ENCODE measurements at places on chromosomes 1 and 21.

GRCh38 chr1:53594391-53595180, 135.4 kb downstream of the DMRTB1 start:
- no peak for DNase-seq

DNA sequence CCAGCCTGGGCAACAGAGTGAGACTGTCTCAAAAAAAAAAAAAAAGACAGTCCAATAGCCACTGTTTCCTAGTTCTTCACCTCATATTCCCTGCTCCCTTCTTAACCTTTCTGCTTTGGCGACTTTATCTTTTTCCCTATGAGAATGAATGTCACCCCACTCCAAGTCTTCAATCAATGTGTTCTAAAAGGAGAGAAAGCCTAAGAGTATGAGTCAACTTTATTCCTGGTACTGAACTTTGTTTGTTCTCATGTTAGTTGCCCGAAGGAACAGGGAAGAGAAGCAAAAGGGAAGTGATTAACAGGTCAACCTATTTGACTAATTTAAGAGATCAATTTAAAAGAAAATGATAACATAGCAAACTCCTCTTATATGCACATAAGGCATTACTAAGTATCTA, 39.9 kb upstream of the SLC16A1 start:
- DNase-seq, result no peak

DNA sequence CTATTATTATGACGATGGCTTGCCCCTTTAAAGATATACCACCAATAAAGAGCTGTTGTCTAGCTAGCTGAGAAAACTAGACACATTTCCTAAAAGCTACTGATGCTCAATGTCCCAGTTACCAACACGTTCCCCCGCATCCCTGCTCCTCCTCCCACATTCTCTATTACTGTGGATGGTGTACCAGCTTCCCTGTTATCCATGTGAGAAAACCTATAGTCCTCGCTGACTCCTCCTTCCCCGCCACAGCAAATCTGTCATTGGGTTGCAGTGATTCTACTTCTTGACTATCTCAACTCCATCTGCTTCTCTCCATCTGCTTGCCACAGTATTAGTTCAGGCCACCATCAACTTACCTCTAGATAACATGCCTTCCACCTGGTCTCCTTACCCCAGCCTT, 337.5 kb downstream of the KCNH1 start:
- no peak for DNase-seq

DNA sequence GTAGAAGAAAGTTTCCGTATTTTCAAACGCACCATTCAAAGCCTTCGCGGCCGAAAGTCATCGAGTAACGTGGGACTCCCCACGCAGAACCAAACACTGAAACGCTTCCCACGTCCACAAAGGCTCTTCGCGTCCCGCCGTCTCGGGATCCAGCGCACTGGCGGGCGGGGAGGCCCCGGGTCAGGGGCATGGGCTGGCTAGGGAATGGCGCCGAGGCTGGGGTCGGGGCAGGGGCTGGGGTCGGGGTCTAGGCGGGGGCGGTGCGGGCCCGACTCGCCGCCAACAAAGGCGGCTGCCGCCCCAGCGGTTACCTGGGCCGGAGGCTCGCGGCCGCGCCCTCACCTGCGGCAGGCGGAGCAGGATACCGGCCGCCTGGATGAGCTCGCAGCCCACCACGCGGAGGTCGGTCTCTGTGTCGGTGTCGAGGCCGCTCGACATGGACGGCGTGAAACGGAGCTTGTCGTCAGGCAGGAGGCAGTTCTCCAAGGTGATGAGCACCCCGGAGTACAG, 403 bp downstream of the CCNL2 start:
- no peak for DNase-seq

GRCh38 chr1:203704120-203704519, 60.9 kb upstream of the LAX1 start:
- DNase-seq, result no peak

GRCh38 chr1:159291424-159291823, 10.7 kb upstream of the FCER1A start:
- DNase-seq, result no peak

DNA sequence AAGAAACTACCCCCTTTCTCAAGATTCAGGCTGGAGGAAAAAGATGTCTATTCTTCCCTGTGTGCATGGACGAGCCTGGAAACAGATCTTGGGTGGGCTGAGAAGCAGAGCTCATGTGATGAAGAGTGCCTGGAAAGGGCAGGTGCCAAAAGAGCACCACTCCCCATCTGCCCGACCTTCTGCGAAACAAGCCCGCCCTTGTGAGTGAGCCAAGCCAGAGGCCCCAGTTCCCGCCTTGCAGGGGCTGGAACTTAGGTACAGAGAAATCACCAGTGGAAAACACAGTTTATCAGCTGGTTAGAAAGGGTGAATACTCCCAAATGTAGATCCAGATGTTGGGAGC, 26.7 kb upstream of the A3GALT2 start:
- DNase-seq, result no peak

GRCh38 chr1:84291882-84292655, 9.4 kb upstream of the SAMD13 start:
- no peak for DNase-seq

GRCh38 chr1:101207891-101208290, 28.9 kb upstream of the S1PR1 start:
- DNase-seq, result no peak

GRCh38 chr1:157691285-157691920, 9.2 kb downstream of the FCRL3 start:
- peak; percentile 26 for DNase-seq

DNA sequence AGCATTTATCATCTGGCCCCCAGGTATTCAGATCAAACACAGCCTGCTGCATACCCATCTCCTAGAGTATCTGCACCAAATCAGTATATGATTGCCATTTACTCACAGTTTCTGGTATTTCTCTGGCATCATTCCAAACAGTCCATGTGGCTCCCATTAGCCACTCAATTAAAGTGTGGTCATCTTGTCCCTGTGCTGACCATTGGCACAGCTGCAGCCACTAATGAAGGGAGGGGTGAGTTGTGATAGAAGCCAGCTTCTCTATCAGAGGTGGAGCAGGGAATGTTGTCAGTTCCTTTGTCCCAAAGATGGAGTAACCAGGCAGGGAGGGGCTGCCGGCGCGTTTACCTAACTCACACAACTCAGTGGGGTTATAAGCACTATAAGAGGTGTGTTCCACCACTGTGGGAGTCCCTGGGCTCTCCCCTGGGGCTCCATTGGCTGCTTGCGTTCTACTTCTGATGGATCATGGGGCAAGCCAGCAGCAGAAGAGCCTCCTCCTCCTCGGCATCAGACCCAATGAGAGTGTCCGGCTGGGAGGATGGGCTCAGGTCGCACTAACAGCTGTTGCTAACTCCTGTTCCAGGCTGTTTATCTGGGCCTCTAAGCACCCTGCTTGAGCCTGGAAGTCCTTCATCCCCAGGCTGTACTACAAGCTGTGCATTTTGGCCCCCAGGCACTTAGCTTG, 108.6 kb downstream of the GDAP2 start:
- no peak for DNase-seq

DNA sequence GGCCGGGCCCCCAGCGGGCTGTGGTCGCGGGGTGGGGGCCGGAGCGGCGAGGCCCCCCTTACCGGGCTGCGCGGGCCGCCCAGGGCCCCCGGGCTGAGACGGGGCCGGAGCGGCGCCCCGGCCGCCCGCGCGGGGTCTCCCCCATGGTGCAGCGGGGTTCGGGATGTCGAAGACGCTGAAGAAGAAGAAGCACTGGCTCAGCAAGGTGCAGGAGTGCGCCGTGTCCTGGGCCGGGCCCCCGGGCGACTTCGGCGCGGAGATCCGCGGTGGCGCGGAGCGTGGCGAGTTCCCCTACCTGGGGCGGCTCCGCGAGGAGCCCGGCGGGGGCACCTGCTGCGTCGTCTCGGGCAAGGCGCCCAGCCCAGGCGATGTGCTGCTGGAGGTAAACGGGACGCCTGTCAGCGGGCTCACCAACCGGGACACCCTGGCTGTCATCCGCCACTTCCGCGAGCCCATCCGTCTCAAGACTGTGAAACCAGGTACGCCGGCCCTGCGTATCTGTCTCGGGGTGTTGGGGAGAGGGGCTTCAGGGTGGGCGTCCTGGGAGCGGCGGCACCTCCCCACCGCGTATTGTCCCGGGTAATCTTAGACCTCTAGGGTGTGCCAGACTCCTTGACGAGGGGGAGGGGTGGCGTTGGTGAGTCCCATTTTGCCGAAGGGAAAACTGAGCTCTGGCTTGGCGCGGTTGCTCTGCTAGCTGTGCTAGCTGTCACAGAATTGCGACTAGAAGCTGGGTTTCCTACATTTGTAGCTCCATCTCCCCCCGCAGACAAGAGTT, 745 bp downstream of the MAGI3 start:
- peak; percentile 7 for DNase-seq

DNA sequence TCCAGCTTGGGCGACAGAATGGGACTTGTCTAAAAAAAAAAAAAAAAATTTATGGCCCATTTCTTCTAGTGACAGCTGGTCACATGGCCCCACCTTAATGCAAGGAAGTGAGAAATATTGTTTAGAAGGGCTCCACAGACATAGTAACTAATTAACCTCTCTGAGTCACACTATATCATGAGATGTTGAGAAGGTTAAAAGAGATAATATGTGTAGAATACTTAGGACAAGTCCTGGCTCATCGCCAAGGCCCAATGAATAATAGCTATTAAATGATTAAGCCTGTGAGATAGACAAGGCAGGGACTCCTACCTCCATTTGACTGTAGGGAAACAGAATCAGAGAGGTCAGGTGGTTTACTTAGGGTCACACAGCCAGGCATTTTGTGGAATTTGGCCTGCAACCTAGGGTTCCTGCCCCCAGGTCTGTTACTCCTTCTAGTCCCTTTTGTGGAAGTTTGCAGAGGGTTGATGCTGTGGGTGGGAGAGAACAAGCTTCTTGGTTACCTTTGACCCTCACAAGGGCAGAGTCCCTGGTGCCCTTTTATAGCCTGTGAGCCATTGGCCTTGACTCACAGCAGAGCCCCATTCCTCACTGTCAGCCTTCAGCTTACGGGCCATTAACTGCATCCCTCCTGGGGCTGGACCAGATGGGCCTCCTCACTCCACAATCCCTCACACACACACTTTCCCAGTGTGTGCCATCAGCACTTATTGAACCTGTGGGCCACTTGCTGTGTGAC, 48.5 kb downstream of the OPRD1 start:
- no peak for DNase-seq

- DNase-seq, result no peak
These were observed 15.5 kb downstream of the IFNGR2 start for GRCh38 chr21:33418691-33419090.

DNA sequence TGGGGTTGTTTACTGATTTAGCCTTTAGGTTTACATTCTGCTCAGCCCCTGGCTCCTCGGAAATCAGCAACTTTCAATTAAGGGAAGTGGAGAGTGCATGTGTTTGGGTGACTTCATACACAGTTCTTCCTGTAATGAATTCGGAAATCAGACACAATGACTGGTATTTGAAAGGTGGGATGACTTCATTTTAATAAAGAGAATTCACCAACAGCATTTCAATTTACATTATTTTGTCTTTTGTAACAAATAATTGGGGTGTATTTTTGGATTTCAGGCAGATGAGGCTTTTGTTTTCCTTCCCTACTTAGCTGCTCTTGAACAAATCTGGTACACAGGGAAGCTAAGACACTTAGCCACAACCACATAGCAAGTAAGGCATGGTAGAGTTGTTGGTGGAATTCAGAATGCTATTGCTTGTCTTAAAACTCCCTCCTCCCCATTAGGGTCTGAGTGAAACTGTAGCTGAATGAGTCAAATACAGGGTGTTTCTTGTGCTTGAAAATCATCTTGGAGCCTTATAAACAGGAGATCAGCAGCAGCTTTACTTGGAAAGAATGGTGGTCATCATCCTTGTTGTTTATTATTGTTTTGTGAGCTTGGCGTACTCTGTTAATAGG, 917 bp downstream of the STX12 start:
- DNase-seq, result peak; percentile 14

DNA sequence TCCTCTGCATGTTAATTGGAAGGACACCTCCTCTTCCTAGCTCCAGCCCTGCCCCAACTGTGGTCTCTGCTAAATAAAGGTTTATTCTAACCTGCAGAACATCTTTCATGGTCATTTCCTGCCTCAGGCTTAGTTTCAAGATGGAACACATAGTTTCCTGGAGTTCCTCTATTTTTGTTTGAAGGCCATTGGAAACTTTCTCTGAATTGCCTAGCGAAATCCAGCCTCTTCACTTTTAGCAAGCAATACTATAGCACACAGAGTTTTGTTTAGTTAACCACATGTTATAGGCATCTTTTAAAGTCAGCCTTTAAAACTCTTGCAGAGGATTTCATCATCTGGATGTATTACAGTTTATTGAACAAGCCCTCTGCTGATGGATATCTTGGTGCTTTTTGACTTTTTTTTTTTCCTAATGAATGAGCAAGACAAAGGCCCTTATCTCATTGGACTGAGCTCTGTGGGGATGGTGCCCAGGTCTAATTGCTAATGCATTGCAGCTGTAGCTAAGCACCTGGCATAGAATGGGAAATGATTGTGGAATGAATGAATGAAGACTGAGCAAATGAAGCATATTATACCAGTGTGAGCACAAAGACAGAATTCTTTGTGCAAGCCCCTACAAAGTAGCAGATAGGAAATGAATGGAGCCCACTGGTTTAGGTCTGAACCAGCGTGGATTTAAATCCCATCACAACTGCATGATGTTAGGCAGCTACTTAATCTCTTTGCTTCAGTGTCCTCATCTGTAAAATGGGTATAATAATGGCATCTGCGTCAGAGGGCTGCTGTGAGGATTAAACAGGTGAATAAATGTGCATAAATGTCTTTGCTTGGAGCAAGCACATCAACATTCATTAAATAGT, 641 bp upstream of the CFAP107 start:
- DNase-seq, result no peak

DNA sequence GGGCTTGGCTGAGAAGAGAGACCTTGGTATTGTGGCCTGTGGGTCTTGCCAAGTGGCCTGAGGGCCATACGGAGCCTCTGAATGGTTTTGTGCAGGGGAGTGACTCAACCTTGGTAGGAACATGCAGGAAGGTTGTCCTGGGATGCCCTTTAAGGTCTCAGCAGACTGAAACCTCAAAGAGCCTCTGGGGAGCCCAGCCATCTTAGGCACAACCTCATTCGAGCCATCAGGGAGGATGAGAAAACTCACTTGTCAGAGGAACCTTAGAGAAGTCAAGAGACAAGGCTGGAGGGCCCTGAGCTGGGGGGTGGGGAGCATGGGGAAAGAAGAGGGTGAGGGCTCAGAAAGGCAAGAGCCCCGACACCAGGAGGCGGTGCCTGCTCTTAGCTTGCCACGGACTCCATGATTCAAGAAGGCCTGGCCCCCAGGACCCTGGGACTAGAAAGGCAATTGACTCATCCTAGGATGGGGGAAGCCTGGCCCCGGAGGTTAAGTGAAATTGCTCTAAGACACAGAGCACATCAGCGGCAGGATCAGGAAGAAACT, 13.0 kb downstream of the IFI6 start:
- peak; percentile 73 for DNase-seq

- no peak for DNase-seq
These were observed 47.9 kb downstream of the GON4L start for GRCh38 chr1:155809088-155809487.

DNA sequence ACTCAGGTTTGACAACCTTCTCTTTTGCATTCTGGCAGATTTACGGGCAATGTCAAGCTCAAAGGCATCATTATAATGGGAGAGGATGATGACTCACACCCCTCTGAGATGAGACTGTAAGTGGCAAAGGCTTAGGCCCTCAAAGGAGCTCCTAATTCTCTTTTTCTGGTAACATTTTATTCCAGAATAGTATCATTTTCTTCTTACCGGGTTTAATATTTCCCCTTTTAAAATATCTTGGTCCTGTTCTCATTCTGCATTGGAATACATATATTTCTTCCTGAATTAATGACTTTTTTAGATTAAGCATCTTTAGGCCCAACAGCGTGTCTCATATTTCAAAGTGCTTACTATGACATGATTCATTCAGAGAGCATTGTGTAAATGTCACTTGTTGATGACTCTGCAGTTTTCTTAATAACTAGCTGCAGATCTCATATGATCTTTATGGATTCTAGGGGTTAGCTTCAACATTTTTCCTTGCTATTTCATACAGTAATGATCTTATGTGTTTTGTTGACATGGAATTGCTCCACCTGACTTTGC, 1.7 kb downstream of the PITHD1 start:
- no peak for DNase-seq
